ENCODE measurements at places on chromosomes 11 and 22. TPM values are rescaled to one million over a fixed set of nuclear protein-coding genes. Genes with fewer than 3 reads are reported as not detected.
A peak's percentile ranks its signal among the peaks of the same experiment; 100 is the strongest.

APOL5 gene
- polyA plus RNA-seq = 0.07 TPM

ACRV1 gene
- polyA plus RNA-seq = not detected

- no peak for DNase-seq
Observed at GRCh38 chr11:117081908-117082307, 16.3 kb downstream of the SIK3 start.

SLC22A9 gene
- not detected for polyA plus RNA-seq

GRCh38 chr22:41920271-41920976, 5.5 kb upstream of the SHISA8 start:
- DNase-seq = no peak

DBX1 gene
- polyA plus RNA-seq = not detected

GRCh38 chr11:93783362-93783761, 720 bp upstream of the MED17 start:
- DNase-seq = no peak

DNA sequence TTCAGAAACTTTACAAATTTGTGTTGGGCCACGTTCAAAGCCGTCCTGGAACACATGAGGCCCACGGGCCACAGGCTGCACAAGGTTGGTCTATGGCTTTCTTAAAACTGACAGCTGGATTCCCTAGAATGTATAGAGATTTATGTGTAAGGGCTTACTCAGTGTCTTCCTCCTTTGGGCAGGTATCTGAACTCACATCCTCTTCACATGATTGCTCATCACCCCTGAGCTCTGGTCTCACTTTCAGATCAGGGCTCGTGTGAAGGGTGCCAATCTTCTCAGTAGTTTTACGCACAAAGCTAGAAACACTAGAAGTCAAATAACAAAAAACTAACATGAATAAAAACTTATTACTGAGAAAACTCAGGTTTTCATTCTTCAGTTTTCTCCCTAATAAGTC, 27.1 kb downstream of the HPS5 start:
- no peak for DNase-seq

ELFN2 gene
- polyA plus RNA-seq = 0.01 TPM

ADM2 gene
- polyA plus RNA-seq = 0.22 TPM

DNA sequence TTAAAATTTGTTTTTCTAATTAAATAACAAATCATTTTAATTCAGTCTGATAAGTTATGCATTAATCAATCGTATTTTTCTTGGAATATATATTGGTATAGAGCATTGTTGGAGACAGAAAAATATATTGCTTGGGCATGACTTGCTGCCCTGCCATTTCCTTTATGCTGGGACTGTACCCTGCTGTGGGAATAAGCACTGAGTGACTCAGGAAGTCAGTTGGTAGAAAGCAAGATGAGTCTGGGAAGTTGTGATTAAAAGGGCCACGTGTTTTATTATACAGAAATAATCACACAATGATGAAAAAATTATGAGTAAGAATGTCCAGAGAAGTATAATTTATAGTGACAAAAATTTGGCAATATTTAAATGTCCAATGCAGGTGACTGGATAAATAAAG, 139.5 kb downstream of the KIF18A start:
- no peak for DNase-seq

DNA sequence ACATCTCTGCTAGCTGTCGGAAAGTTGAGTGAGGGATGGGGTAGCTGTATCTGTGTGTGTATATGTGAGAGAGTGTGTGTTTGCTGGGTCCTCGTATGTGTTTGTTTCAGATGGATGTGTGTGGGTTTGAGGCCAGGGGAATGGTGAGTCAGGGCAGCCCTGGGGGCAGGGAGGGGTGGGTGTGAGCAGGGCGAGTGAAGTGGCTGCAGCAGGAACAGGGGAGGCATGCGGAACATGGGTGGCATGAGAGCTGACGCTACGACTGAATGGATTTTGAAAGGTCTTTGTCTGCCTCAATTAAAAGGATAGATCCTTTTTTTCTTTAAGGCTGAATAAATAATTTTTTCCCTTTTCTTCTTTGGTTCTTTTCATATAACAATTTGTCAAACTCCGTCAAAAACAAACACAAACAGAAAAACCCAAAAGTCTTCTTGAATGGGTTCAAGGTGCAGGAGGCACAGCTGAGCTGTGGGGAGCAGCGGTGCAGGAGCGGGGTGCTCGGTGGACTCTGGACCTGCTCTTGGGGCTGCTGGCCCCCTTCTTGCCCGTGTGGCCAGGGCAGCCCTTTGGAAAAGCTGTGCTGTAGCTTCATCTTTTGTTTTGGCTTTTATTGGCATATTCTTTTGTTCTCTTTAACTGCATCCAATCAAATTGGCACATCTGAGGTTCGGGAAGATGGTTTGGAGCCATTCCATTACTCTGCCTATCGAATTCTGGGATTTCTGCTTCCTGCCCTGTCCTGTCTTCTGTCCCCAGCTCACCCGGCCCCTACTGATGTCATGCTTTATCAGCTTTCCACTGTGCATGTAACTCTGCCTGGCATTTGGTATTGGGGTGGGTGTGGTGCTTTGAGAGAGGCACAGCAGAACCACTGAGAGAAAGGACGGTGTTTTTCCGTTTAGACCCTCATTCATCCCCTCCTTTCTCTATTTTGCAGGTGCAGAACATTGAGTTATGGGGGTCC, 80.1 kb downstream of the ADAMTS15 start:
- peak; percentile 53 for DNase-seq

C11orf91 gene
- polyA plus RNA-seq = not detected

SLC37A2 gene
- polyA plus RNA-seq = 1.00 TPM

APBB1 gene
- 69.5 TPM for polyA plus RNA-seq

PDE2A gene
- polyA plus RNA-seq = 23.2 TPM

DNA sequence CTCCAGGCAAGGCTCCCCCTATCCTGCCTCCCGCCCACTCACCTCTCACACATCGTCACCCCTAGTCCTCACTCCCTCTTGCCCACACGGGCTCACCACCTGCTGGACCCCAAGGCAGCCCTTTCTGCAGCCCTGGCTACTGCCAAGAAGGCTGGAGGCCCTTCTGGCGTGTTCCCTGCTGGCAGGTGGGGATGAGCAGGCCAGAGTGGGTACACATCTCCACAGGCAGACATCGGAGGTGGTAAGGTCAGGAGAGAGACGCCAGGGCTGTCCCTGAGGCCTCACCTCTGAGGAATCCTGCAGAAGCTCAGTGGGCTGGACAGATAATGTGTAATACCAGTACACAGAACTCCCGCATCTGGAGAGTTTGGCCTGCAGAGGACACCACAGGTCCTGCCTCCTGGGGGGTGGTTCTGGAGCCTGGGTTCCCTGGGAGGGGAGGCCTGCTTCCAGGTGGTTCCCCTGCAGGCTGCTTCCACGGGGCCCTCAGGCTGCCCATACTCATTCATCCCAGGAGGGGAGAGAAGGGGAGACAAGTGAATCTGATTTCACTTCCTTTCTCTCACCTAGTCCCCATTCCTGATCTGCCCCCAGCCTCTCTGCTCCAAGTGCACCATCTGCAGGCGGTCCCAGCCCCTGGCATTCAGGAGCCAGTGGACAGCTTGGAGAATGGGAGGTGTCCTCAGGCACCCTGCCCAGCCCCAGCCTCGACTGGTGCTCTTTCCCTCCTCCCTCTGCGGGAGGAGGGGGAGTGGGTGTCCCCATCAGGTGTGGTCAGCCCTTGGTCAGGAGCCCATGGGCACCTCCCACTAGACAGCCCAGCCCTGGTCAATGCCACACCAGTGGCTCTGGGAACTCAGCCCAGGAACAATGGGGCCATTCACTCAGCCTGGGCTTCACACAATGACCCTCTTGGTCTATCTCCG, 6.1 kb upstream of the CHST1 start:
- no peak for DNase-seq

DNA sequence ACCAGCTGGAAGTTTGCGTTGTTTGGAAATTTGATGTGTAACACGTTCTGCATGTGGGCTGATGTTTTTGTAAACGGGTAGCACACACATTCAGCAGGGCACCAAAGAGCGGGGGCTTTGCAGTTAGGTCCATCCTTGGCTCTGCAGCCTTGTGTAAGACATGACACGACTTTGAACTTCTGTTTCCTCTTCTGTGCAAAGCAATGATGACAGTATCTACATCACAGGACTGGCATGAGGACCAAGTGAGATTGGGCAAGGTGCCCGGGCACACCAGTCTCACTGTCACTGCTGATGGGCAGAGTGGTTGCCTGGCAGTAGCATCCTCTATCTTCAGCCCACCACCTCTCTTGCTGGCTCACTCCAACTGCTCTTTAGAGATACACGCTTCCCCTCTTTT, 3.3 kb downstream of the TCN2 start:
- DNase-seq = peak; percentile 45

- DNase-seq = no peak
Observed at GRCh38 chr22:41913040-41913719, 1.7 kb downstream of the SHISA8 start.

DNA sequence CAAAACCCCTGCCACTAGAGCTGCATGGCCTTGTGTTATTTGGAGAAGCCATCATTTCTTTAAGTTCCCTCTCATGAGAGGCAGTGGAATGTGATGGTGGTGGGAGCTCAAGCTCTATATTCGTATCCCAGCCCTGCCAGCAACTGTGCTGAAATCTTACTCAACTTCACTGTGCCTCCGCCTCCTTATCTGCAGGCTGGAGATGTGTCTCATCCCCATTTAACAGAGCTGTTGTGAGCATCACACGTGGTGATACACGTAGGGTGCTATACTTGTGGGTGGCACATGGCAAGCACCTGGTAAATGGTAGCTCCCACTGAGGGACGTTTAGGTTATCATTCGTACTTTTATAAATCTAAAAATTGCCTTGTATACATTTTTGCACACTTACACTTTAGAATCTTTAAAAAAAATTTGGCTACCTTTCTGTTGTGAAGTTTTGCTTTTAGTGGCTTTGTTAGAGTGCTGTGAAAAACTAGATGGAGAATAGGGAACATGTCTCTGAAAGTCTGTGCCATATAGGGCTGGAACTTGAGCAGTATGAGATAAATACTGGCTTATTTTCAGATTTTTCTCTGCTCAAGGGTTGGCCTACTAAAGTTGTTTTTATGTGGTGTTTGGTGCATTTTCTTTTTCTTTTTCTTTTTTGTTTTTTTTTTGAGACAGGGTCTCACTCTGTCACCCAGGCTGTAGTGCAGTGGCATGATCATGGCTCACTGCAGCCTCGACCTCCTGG, 23.2 kb downstream of the TNRC6B start:
- DNase-seq = no peak

PSMA1 gene
- polyA plus RNA-seq = 152 TPM

DNA sequence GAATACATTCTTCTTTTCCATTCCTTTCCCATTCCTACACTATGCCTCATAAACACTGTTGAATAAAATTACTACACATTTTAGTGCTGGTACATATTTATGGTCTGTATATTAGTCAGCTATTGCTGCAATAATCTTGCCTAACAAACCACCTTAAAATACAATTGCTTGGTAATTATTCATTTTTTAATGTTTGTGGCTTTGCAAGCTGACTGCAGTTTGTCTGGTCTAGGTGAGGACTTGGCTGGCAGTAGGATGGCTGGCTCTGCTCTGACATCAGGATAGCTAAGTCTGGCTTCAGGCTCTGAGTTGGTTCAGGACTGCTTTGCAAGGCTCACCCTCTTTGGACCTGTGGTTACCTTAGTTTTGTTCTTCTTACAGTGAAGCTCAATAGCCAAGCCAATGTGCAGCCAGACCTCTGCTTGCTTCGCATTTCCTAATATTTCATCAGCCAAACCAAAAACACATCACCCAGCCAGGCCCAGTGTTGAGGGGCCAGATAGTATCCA, 913.4 kb upstream of the RAG2 start:
- no peak for DNase-seq

DNA sequence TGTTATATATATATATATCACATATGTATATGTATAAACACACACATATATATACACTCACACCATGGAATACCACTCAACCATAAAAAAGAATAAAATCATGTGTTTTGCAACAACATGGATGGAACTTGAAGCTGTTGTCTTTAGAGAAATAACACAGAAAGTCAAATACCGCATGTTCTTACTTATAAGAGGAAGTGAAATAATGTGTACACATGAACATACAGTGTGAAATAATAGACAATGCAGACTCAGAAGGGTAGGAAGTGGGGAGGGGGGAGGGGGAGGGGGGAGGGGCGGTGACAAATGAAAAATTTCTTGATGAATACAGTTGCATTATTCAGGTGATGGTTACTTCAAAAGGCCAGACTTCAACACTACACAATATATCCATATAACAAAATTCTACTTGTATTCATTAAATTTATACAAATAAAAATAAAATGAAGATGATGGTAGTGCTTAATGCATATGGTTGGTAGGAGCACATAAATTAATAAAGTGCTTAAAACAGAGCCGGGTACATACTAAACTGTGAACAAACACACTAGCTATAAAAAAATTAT, 5.8 kb upstream of the OR5B2 start:
- DNase-seq = no peak

CD248 gene
- 19.9 TPM for polyA plus RNA-seq

TH gene
- polyA plus RNA-seq = 0.08 TPM

DNA sequence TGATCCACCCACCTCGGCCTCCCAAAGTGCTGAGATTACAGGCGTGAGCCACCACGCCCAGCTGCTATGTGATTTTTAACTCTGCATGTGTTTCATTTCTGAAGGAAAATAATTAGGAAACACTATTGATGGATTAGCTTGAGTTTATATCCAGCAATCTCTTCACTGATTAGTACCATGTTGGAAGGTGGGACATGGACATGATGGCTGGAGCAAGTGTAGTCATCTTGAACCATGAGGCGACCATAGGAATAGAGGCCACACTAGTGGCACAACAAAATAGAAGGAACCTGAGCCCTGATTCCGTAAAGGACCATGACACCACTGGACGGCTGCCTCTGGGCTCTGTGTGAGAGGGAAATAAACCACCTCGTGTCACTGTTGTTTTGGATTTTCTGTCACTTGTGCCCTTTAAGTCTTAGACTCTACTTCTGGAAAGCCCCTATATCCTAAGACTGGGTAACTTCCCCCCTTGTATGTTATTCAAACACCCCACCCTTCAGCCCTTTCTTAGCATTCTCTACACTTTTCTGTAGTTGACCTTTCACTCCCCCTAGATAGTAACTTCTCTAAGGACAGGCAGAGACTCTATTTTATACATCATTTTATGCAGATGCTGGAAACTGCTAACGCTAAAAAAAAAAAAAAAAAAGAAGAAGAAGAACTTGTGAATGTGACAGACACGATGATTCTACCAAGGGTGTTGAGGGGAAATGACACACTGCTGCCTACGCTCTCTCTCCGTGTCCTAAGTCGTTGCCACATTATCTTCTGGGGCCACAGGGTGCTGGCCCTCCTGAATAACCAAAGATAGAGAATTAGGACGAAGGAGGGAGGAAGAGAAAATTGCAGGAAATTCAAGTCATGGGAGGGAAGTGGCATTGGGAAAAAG, 2.7 kb upstream of the VPS37C start:
- no peak for DNase-seq

GRCh38 chr11:61028135-61028729, 56.8 kb downstream of the CD6 start:
- DNase-seq = no peak

- DNase-seq = no peak
Observed at GRCh38 chr22:27842201-27842600, 40.6 kb upstream of the MN1 start.

- no peak for DNase-seq
Observed at GRCh38 chr11:35330156-35330889, 89.0 kb downstream of the SLC1A2 start.

CFAP300 gene
- 0.15 TPM for polyA plus RNA-seq

Measured in heart left ventricle (tissue), 16 donors.